ENCODE measurements at places on chromosomes 13 and 19.

GRCh38 chr19:7263521-7263920 lies 30.7 kb downstream of the INSR start:
- no peak for DNase-seq

DNA sequence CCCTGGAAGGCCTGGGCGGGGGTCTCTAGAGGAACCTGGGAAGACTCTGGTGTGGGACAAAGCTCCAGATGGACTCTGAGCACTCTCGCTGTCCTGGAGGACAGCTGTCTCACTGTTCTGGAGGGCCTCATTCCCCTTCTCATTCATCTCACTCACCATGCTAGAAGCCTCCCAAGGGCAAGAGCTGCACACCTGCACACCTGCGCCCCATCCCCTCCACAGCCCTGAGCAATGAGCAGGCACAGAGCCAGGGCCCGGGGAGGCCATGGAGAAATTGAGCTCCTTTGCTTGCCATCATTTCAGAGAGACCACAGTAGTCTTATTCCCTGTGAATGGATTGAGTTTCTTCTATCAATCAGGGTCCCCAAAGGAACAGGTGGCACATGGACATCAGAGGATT lies 1168.5 kb downstream of the UQCRFS1 start:
- no peak for DNase-seq

DNA sequence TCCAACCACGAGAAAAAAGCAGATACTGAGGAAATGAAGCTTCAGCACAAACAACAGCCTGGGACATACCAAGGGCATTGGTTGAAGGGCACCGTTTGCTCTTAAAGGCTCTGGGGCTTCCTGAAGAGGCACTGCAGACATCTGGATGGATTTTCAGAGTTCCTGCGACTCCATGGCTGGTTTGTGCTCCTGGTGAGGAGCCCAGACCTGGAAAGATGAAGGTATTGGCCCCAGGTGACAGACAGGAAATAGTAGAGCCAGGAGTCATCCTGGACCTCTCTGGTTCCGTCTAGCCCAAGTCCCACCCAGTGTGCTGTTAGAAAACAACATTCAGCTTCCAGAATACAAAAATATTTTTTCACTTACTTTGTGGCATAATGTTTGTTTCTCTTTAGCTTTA lies 6.3 kb downstream of the IL17D start:
- no peak for DNase-seq

- DNase-seq = no peak
Measured at GRCh38 chr13:25180775-25181537, 8.9 kb upstream of the AMER2 start.

GRCh38 chr13:33884531-33885220 lies 66.7 kb downstream of the RFC3 start:
- no peak for DNase-seq

GRCh38 chr19:17626456-17627015 lies 61.6 kb downstream of the UNC13A start:
- no peak for DNase-seq

DNA sequence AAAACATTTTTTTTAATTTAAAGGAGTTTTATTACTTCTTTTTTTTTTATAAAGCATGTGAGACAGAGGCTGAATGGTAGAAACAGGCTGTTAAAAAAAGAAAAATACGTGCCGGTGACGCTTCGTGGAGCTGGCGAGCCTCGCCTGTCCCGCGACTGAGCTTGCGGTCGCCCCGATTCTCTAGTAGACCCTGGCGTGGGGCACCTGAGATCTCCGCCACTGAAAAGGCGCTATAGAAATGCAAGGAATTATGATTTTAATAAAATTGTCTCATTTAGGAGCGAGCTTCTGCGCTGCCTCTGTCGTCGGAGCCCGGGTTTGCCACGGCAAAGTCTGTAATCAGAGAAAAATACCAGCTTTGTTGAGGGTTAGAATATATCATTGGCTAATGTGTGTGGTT lies 18.4 kb downstream of the NFIX start:
- no peak for DNase-seq

GRCh38 chr19:40357640-40358039 lies 9.1 kb downstream of the PLD3 start:
- DNase-seq = no peak

- no peak for DNase-seq
Measured at GRCh38 chr13:110162866-110163658, 143.9 kb downstream of the COL4A1 start.

DNA sequence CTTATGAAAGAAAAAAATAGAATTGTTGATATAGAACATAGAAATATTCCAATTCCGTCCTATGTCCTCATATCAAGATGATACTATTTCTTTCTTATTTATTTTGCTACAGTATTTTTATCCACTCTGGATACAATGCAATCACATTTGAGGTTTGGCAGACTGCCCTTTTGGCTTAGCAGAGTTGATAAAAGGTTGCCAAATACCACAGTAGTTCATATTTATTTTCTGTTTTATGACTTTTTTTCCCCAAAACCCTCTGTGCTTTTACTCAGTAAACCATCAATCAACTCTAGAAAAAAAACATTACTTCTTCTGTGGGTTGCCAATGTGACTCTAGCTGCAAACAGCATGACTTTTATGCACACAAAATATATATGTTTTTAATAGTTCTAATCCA lies 424.5 kb downstream of the PCDH9 start:
- DNase-seq = no peak

DNA sequence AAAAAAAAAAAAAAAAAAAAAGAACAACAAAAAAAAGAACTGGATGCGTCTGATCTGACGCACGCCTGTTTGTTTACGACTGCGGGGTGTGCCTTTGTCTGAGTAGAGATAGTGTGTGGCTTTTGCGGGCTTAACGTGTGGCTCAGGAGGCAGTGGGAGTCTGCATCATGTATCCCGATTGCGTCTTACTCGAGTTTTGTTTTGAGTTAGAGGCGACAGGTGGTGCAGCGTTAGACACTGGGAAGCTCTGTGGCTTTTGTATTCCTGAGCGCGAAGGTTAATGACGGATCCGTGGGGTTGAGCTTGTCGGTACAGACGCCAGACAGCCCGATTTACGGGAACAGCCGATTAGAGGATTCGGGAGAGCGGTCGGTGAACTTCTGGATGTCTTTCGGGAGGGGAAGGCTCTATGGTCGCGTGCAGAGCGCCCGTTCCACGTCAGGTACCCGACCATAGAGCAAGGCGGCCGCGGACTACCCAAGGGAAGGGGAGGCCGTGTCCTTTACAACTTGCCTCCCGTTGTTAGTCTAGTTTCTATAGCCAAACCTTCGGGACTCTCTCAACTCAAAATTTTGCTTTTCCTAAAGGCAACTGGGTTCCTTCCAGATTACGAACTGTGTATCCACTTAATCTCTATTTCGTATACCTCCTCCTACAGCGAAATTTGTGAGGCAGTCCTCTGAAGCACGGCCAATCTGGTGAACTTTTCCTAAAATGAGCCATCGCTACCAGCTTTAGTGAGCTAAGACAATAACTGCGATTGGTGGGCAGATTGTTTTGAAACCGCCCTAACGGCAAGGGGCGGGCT lies 926 bp upstream of the HNRNPUL1 start:
- no peak for DNase-seq

DNA sequence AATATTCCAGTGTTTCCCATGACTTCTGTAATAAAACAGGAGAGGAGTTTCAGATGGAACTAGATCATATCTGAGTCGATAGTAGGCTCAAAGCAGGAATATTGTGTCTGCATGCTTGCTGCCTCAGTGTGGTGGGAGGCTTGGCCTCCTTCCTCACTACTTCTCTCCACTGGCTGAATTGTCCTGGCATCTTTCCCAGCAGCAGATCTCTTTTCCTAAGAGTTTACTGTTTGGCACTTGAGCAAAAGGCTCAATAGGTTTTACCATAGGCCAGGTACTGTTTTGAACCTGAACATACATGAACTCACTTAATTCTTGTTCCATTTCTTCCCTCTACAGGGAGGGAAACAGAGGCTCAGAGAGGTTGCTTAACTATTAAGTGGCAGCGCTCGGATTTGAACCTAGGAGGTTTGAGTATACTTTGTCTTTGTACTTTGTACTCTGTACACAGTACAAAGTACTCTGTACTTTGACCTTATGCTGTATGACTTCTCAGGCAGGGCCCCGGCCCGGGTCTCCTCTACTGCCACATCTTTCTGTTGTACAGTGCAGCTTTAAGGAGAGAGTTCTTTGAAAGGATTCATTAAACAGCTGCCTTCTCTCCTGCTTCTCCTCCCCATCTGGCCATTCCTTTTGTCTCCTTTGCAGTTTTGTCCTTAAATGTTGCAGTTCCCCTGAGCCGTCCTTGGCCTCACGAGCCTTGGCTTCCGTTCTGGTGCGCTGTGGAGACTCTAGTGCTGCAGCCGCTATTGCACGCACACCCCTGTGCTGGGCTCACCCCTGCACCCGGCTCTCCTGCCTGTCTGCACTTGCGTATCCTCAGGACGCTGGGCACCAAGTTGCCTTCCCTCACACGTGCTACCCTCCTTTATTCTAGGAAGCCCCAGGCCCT lies 8.1 kb downstream of the B3GLCT start:
- DNase-seq = no peak

DNA sequence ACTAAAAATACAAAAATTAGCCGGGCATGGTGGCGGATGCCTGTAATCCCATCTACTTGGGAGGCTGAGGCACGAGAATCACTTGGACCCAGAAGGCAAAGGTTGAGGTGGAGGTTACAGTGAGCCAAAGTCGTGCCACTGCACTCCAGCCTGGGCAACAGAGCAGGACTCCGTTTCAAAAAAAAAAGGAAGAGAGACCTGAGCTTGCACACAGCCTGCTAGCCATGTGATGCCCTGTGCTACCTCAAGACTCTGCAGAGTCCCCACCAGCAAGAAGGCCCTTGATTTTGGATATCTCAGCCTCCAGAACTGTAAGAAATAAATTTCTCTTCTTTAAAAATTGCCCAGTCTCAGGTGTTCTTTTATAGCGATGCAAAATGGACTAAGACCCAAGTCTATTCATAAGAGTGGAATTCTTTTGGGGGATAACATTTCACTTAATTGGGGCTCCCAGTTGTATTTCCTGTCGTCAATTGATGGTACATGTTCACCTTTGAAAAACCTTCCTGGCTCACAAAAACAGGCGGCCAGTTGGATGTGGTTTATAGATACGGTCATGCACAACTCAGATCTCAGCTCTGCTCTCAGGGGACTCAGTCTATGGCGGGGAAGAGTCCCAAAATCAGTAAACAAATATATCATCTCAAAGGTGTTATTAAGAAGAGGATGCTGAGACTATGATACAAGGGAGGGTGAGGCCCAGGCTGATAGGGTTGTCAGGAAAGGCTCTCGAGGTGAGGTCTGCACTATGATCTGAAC lies 2.4 kb upstream of the CHERP start:
- DNase-seq = no peak

DNA sequence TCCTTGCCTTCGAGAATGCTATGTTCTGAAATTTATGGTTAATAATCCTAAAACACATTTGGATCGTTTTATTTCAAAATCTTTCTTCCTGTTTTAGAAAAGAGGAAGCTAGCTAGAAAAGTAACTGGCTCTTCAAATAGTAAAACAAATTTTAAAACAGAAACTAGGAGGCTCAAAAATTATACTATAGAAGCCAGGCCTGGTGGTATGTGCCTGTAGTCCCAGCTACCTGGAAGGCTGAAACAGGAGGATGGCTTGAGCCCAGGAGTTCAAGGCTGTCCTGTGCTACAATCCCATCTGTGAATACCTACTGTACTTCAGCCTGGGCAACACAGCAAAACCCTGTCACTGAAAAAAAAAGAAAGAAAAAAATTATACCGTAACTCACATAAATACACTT lies 57.9 kb downstream of the ELF1 start:
- no peak for DNase-seq

GRCh38 chr13:50887151-50887550 lies 22.4 kb upstream of the RNASEH2B start:
- no peak for DNase-seq

DNA sequence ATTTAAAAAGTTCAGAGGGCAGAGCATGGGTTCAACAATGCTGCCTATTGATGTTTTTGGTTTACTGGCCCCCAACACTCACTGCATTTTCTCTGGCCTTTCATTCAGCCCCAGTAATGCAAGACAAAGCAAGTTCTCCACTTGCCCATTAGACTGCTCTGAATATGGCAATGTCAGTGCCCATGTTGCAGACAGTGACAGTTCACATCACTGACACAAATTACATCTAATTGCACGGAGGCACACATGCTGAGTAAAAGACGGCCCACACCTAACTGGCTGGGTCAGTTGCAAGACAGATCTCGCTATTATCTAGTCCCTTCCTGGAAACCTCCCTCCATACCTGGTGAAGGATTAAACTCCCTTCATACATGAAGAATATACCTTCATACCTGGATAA lies 54.0 kb downstream of the ENOX1 start:
- no peak for DNase-seq

- DNase-seq = no peak
Measured at GRCh38 chr13:57624565-57625435, 6.7 kb upstream of the PCDH17 start.

DNA sequence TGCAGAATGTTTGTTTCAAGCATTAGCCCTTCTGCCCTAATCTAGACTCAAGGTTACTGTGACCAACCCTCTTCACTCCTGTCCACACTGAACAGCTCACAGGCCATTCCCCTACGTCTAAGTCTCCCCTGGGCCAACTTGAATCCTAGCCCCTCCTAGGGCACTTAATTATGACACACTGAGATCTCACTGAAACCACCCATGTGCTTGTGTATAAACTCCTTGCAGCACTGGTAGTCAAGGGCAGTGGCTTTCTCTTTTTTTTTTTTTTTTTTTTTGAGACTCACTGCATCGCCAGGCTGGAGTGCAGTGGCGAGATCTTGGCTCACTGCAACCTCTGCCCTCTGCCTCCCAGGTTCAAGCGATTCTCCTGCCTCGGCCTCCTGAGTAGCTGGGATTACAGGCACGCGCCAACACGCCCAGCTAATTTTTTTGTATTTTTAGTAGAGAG lies 1.9 kb upstream of the AKT2 start:
- DNase-seq = no peak

- no peak for DNase-seq
Measured at GRCh38 chr19:34366738-34367623, 2.0 kb downstream of the GPI start.

DNA sequence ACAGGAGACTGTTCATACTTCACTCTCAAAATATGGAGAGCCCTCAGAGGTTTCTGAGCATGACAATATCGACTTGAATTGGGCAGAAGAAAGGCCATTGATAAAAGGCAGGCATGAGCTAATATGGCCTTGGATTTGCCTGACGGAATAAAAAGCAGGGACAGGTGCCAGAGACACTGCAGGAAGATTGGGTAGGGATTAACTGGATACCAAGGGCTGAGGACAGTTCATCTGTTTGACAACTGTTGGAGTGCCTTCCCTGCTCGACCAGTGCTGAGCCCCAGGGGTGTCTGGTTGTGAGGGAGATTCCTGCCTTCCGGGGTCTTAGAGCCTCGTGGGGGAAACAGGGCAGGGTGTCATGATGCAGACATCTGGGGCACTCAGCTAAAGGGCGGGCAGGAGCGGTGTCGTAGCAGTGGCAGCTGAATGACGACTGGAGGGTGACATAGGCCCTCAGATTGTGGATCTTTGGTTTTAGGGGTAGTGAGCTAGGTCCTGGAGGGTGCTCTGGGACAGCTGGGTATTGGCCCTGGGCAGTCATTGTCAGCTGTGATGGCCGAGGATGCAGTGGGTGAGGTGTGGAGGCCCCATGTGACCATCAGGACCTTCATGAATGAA lies 12.3 kb downstream of the GATAD2A start:
- no peak for DNase-seq
